ENCODE measurements at places on chromosomes 1 and 21.

GRCh38 chr1:22363403-22364325, 88.0 kb upstream of the ZBTB40 start:
- DNase-seq: no peak

GRCh38 chr21:37128076-37128475, 55.0 kb downstream of the TTC3 start:
- no peak for DNase-seq

- DNase-seq: no peak
Measured at GRCh38 chr1:58726581-58726980, 26.7 kb upstream of the MYSM1 start.

- peak; percentile 82 for DNase-seq
Measured at GRCh38 chr1:55140546-55140983, 74.6 kb downstream of the USP24 start.

DNA sequence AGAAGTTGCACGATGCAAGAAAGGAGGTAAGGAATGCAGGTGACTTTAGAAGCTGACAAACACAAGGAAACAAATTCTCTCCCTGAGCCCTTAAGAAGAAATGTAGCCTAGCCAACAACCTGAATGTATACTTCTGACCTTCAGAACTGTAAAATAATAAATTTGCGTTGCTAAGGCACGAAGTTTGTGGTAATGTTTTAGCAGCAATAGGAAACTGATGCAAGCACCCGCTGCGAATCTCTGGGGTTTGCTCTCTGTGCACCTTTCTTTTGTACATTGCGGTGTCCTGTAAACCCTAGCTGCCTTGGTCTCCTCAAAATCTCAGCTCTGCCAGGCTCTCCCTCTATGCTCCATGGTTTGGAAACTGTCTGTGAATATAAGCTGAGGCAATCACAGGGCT, 15.1 kb downstream of the CD53 start:
- no peak for DNase-seq

DNA sequence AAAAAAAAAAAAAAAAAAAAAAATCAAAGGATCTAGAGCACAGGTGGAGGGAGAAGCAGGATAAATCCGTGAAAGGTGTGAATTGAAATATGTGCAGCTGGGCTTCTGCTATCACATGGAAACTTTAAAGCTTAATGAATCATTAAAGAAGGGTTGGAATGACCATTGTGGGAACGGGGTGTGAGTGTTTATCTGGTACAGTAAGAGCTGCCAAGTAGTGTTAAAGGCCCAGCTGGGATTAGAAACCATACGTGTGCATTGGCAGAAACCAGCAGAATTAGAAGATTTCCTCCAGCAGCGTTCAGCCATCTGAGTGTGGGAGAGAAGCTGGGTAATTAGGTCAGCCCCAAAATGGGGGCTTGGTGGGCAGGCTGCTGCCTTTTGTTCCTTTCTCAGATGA, 13.5 kb downstream of the FALEC start:
- DNase-seq: no peak

DNA sequence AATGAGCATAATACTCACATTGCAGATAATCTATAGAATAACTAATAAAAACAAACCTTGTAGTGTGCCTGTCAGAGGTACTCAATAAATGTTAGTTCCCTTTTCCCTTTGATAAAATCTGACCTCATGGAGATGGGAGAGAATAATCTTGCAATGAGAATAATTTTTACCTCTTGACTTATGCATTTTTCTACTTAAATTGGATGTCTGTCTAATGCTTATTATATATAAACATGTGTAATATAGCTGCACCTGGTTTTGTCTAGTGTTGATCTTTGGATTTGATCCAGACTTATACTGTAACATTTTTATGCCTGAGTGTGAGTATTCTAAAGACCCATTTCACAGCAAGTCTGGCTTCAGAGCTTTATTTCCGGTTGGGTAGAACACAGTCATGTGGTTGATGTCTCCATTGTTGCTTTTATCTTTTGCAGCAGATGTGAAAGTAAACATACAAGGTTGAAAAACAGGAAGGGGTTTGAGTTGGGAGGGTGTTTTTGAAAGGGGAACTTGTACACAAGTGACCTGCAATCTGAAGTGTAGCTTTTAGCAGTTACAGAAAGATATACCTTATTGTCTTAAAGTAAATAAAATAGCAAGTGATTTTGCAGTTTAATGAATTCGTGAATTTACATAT, 12.4 kb downstream of the EPB41 start:
- DNase-seq: peak; percentile 93

DNA sequence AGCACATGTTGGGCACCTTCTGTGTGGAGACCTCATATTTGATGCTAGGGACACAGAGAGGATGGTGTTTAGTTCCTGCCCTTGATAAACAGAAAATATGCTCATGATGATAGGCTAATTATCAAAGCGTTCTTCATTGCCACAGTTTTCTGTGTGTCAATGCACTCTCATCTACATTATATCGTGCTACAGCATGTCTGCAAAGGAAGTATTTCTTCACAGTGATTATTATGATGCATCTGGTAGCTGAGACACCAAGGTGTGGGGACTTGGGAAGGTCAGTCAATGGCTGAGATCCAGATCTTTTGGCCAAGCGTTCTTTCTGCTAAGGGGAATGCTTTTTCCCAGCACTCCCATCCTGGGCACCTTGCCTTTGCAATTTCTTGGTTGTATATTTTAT, 321.2 kb downstream of the PBX1 start:
- DNase-seq: no peak
